Islet precursor cell (in vitro differentiated cells): ENCODE measurements at places on chromosomes 13 and 19.
A peak's percentile ranks its signal among the peaks of the same experiment; 100 is the strongest.

DNA sequence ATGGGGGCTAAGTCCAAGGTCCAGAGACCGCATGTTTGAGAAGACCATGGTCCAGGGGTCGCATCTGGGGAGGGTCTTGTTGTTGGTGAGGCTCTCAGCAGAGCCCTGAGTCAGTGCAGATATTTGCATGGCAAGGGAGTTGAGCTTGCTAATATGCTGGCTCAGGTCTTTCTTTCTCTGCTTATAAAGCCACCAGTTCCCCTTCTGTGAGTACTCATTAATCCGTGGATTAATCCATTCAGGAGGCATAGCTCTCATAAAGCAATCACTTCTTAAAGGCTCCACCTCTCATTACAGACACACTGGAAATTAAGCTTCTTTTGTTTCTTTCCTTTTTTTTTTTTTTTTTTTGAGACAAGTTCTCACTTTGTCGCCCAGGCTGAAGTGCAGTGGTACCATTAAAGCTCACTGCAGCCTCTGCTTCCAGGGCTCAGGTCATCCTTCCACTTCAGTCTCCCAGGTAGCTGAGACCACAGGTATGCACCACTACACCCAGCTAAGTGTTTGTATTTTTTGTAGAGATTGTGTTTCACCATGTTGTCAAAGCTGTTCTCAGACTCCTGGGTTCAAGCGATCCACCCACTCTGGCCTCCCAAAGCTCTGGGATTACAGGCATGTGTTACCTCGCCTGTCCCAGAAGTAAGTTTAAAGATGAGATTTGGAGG is 216.4 kb downstream of the SLITRK5 start:
- DNase-seq: no peak

DNA sequence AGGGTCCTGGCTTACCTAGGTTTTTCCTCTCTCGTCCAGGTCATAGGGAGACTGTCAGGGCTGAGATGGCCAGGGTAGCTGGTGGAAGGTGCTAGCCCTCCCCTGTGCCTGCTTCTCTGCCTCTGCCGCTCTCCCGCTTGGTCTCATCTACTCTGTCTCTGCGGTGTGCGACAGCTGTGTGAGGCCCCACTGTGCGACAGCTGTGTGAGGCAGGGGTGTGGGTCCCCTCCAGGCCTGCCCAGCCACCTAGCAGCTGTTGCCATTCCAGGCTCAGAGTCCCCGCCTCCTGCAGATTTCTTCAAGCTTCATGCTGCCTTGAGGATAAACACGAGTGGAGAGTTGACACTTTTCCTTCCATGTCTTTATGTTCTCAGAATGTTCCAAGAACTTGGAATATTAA is 53.0 kb downstream of the ARHGEF7 start:
- no peak for DNase-seq

GRCh38 chr19:50835785-50836542 is 2.6 kb upstream of the KLK15 start:
- DNase-seq: peak; percentile 91

- no peak for DNase-seq
Observed at GRCh38 chr19:42115705-42116104, 16.5 kb downstream of the POU2F2 start.

GRCh38 chr13:28494778-28495537 is at the start of gene FLT1:
TSS of gene FLT1 (minus strand) at chr13:28495128. CDS start at chr13:28494843, 285 bp downstream.
- peak; percentile 91 for DNase-seq

DNA sequence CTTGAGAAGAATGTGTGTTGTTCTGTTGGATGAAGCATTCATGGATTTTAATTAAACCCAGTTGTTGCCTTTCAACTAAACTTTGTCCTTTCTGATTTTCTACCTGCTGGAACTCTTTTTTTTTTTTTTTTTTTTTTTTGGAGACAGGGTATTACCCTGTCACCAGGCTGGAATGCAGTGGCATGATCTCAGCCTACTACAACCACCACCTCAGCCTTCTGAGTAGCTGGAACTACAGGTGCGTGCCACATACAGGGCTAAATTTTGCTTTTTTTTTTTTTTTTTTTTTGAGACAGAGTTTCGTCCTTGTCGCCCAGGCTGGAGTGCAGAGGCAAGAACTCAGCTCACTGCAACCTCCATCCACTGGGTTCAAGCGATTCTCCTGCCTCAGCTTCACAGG is 6.9 kb downstream of the ZNF791 start:
- no peak for DNase-seq

DNA sequence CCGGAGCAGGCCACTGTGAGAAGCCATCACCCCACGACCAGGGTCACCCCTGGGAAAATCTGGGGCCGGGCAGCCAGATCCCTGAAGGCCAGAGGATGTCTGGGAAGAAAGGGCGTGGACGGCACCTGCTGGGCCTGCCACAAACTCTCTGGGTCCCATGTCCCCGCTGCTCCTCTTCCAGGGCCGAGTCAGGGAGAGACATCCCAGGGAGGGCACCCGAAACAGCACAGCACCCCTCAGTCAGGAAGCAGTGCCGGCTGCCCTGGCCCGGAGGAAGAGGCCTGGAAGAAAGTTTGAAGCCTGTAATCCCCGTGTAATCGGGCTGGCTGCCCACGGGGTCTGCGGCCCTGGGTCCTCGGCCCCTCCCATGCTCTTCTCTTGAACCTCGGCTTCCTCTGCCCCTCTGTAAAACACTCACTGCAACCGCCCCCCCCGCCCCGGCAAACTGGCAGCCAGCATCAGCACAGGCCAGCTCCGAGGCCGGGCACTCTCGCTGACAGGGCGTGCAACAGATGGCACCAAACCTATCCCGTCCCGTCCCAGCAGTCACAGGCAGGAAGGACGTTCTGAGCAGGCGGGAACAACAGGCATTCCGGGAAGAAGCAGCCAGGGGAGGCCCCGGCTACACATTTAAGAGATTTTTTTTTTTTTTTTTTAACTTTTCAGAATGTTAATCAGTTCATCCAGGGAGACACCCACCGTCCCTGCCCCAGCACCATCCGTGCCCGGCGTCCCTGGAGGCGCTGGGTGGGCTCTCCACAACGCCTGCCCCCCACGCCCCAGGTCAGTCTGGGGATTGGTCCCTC is 1.5 kb downstream of the SBNO2 start:
- peak; percentile 67 for DNase-seq

GRCh38 chr19:49660338-49660961 is 5.2 kb downstream of the IRF3 start:
- DNase-seq: no peak
